ENCODE measurements at places on chromosomes 11 and 22. TPM values are rescaled to one million over a fixed set of nuclear protein-coding genes. Genes with fewer than 3 reads are reported as not detected.

DNA sequence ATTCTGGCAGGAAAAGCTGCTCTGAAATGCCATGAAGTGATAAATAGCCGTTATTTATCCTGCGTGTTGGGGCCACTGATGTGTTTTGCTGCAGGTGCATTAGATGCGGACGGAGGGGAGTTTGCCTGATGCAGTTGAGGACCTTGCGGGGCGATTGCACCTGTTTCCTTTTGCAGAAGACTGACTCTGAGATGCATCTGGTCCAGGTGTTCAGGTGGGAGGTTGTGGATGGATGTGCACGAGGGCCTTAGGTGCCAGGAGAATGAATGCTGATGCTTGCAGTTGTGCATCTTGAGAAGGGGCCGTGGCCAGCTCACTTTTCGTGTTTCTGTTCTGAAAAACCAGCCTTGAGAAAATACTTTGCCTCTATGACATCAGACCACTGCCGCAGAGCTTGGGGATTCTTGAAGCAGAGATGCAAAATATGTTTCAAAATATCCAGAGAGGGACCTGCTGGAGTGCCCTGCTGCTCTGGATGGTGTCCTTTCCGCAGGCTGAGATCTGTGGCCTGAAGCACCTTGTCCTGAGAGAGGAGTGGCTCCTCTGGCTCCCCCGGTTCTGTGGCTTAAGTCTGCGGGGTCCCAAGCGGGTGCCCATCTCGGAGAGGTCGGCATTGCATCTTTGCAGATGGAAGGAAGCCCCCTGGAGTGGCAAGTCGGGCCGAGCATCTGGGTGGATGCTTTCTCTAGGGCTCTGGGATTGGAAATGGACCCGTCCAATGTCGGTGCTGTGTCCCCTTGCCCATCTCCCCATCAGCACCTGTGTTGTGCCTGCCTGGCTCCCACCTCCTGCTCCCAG is 1031.1 kb downstream of the TBC1D22A start:
- DNase-seq = no peak

KDM4E gene
- 0.14 TPM for polyA plus RNA-seq

DNA sequence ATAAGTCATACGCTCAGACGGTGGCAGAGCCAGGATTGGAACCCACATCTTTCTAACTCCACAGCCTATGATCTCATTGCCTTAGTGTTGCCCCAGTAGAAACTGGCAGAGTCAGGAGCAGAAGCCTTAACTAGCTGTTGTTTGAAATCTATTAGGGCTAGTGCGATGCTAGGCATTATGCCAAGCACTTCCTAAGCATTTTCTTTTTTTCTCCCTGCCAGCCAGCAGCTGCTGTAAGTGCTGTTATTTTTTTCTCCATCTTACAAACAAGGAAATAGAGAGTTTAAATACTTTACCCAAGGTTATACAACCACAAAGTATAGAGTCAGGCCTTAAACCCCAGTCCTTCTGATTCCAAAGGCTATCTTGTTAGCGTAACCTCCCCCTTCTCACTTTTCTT is 161.0 kb upstream of the SORL1-AS1 start:
- DNase-seq = no peak

GRCh38 chr11:12389676-12390657 is 12.6 kb downstream of the PARVA start:
- no peak for DNase-seq

GRCh38 chr11:134287561-134287960 is 11.4 kb downstream of the GLB1L3 start:
- DNase-seq = no peak

Data from right renal cortex interstitium (tissue), 3 donors.